ENCODE measurements at places on chromosomes 11 and 22. TPM values are rescaled to one million over a fixed set of nuclear protein-coding genes. Genes with fewer than 3 reads are reported as not detected.
A peak's percentile ranks its signal among the peaks of the same experiment; 100 is the strongest.

Gene TSPAN32
- total RNA-seq = not detected

- no peak for DNase-seq
Measured at GRCh38 chr22:46078241-46079092, 71.9 kb upstream of the PPARA start.

GRCh38 chr11:1234771-1235305 lies 12.0 kb downstream of the MUC5B start:
- DNase-seq = peak; percentile 42

Gene SPTBN2
- 23.9 TPM for total RNA-seq

DNA sequence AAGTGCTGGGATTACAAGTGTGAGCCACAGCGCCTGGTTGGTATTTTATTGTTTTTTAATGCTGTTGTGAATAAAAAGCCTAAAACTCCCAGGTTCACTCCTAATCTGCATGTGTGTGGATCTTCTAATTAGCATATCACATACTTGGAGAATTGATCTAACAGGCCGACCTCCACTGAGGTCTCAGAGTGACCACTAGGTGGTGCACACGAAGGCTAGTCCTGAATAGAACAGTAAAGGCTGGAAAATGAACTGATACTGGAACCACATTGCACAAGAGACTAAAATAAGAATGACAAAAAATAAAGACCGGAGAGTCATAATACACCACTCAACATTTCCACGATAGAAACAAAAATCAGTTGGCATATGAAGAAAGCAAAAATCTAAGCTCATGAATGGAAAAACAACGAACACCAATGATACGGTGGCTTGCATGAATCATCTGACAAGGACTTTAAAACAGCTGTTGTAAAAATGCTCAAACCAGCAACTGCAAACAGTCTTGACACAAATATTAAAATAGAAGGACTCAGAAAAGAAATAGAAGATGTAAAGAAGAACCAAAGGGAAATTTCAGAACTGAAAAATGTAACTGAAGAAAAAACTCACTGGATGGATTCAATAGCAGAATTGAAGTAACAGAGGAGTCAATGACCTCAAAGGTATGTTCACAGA lies 19.2 kb downstream of the PIM3 start:
- peak; percentile 79 for DNase-seq

Gene KRTAP5-10
- total RNA-seq = not detected

Gene ALDH3B2
- not detected for total RNA-seq

DNA sequence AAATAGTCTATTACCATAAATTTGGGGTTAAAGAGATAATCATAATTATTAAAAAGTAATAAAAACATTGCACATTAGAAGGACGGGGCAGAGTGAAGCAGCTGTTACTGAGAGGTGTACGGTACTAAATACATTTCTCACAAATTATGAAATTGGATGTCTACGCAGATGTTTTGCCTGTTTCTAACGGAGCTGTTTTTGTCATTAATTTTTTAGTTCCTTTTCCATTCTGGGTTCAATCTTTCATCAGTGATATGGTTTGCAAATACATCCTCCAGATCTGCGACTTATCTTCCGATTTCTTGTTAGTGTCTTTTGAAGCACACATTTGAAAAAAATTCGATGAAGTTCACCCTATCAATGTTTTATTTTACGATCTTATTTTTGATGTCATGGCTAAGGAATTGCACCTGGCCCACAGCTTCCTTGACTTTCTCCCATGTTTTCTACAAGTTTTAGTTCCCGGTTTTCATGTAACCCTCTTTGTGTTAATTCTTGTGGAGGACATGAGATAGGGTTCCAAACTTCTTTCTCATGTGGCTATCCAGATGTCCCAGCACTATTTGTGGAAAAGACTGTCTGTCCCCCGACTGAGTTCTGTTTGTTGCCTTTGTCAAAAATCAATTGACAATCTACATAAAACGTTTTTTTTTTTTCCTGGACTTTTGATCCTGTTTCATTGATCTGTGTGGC lies 21.3 kb upstream of the KRTAP5-6 start:
- peak; percentile 5 for DNase-seq

DNA sequence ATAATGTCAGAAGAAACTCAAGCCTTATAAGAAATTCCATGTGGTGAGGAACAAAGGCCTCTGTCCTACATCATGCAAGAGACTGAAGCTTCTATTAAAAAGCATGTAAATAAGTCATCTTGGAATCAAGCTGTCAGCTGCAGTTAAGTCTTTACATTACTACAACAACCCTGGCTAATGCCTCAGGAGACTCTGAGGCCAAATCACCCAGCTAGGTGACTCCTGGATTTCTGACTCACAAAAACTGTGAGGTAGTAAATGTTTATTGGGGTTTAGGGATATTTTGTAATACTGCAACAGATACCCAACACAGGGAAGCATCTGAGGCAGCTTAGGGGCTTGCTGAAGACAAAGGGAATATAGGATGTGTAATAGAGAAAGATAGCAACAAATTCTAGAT lies 89.6 kb downstream of the C11orf87 start:
- DNase-seq = no peak

DNA sequence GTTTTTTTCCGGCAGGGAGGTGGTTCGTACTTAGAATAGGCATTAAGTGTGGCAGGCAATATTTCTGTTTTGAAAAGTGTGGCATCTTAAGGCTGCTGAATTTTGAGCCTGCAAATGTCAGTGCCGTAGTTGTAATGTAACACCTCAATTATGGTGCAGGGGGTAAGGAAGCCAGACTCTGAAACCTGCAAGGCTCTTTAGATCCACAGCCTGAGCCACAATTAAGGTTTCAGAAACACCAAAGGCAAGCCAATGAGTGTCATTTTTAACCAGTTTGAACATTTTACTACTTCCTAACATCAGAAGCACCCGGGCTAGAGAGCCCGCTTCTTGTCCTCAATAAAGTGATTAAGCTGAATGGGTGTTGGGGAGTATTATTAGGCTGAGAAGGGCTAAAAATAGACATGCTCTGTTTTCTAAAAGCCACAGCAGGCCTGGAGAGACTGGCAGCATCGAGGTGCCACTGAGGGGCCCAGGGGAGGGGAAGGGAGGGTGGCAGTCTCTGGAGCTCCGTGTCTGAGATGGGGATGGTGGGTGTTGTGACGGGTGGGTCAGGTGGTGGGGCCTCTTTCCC lies 113.4 kb downstream of the ZBTB16 start:
- DNase-seq = no peak

- DNase-seq = peak; percentile 51
Measured at GRCh38 chr11:6321356-6321755, 1.1 kb upstream of the CAVIN3 start.

DNA sequence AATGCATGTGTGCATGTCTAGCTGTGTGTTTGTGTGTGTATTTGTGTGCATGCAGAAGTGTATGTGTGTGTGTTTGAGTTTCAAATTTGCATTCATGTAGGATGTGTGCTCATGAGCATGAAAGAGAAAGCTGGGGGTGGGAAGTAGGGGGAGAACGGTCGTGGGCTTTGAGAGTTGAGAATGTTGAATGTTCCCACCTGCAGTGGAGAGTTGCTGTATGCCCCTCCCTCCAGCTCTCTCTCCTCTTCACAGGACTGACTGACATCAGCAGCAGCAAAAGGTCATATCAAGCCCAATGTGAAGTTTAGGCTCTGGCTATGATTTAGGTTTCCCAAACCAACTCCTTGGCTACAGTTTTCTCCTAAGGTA lies 63.8 kb upstream of the RRAS2 start:
- DNase-seq = no peak

Gene NCF4
- total RNA-seq = not detected

- no peak for DNase-seq
Measured at GRCh38 chr11:42521994-42522393, 789.8 kb upstream of the API5 start.

Gene LARGE2
- total RNA-seq = 34.4 TPM

Gene HBG2
- total RNA-seq = not detected

Gene DDIAS
- total RNA-seq = 5.0 TPM

GRCh38 chr11:68598816-68599653 lies 85.3 kb upstream of the GAL start:
- DNase-seq = no peak

Gene ELP4
- total RNA-seq = 25.2 TPM

Gene OR52N4
- not detected for total RNA-seq

- no peak for DNase-seq
Measured at GRCh38 chr11:94781837-94782236, 13.7 kb downstream of the AMOTL1 start.

Gene OR5B21
- total RNA-seq = not detected

Gene CTTN
- total RNA-seq = 306 TPM

DNA sequence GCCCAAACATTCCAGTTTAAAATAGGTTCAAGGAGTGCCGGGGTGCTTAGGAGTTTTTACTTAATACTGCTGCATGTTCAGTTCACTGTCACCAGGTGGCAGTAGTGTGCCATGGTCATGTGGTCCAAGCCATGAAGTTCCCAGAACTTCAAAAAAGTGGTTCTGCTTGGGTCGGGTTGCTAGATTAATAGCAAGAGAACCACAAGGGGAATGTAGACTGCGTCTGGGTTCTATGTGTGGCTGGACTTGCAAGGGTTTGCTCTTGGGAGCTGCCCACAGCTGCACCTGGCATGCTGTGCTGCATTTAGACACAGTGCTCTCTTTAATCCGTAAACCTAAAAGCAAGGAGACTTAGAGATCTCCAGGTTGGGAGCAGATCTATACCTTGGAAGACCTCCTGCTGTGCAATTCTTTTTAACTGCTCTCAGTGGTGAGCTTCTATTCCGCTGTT lies 6.5 kb upstream of the SPON1 start:
- DNase-seq = peak; percentile 85

Gene APOA5
- not detected for total RNA-seq

- DNase-seq = no peak
Measured at GRCh38 chr22:48807155-48807554, 1020.5 kb downstream of the BRD1 start.

DNA sequence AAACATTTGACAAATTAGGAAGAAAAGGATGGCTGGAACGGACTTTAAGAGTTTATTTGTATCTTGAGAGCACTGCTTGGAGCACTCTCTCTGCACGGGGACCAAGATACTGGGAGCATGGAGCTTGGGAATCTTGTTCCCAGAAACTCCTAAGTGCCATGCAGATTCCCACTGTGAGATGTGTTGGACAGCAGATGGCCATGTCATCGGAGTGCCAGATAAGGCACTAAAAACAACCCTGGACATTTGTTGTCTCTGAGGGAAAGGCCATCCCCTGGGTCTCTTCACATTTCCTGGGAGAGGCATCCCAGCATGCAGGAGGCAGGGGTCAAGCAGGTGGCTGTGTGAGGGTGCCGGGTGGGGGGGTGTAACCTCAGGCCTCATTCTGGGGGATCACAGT lies 2.9 kb downstream of the KIRREL3 start:
- DNase-seq = no peak

DNA sequence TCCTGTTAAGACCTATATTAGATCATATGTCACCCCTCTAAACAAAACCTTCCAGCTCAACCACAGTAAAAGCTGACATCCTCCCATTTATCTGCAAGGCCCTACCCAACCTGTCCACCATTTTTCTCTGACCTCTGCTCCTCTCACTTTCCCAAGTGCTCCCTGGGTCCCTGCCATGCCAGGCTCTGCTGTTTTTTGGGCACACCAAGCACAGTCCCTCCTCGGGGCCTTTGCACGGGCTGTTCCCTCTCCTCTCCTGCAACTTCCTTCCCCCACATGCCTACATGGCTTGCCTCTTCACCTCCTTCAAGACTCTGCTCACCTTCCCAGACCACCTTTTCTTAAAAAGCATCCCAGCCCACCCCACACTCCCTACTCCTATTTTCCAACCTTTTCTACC lies 9.8 kb downstream of the TST start:
- no peak for DNase-seq

GRCh38 chr22:24155627-24156140 lies 25.6 kb upstream of the SUSD2 start:
- DNase-seq = peak; percentile 83

DNA sequence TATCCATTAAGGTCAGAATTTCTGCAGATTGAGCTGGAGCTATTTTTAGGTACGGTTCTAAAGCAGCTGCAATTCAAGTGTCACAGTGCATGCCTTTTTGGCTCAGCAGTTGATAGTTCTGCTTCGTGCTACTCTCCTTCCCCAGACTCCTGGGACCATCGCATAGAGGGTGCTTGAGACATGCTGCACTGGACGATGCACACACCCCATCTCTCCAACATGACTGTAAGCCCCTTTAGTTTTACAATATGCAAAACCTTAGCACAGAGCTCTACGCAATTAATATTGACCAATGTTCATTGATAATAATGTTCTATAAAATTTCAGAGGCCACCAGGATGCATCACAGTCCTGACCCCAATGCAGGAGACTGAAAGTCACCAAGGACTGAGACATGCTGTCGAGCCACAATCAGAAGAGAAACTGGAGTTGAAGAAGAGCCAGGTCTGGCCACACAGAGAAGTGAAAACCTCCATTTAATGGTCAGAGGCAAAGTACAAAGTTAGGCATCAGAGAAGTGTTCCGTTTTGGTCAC lies 120.9 kb upstream of the ZC3H12C start:
- no peak for DNase-seq

DNA sequence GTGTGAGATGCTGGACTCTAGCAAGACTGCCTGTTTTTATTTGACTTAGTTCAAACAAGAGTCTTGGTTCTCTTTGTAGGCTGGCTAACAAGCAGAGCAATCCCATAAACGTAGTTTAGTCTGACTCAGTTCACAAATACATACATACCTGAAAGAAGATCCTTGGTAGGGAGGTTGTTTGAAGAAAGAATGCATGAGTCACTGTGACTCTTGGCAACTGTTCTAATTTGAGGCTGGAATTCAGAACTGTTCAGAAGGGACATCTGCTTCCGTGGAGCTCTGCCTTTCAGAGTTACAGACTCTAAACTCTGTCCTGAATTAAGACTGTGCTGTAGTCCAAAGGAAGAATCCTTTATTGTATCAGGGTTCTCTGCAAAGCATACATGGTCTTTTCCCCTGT lies 32.2 kb downstream of the C2CD3 start:
- DNase-seq = no peak

DNA sequence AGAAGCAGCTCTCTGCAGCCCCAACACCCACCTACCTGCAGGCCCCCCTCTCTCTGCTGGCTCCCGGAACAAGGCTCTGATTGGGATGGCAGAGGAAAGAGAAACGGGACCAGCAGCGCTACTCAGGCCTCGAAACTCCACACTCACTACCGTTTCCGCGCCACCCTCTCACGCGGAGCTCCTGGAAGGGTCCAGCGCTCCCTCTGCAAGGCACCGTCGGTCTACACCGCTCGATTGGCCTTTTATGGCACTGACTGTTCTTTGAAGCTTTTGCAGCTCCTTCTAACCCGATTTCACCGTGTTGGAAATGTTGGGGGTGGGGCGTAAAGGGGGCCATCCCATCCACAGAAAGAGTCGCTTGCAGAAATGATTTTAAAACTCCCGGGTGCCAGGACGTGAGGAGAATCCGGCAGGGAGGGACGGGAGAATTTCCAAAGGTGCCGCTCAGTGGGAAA lies 323 bp upstream of the PANX1 start:
- no peak for DNase-seq

DNA sequence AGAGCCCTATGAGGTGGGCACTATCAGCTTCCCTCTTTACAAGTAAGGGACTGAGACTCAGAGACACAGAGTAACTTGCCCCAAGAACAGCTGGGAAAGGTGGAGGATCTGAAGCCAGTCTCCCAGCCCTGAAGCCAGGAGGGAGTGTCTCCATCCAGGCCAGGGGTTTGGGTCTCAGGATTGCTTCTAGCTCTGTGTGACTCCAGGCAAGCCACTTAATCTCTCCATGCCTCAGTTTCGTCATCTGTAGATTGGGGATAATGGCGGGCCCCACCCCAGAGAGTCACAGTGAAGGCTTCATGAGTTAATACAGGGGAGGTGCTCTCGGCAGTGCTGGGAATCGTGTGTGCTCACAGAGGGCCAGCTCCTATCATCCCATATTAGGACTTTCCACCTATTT lies 10.5 kb downstream of the MAP4K2 start:
- no peak for DNase-seq

GRCh38 chr11:19218216-19218615 lies 16.4 kb upstream of the CSRP3 start:
- no peak for DNase-seq

GRCh38 chr11:57097149-57097548 lies 84.6 kb upstream of the LRRC55 start:
- no peak for DNase-seq

Gene NELL1
- 0.09 TPM for total RNA-seq

Data from endodermal cell (in vitro differentiated cells).